ENCODE measurements at places on chromosomes 7 and 10.

- no peak for DNase-seq
Observed at GRCh38 chr7:26372249-26372648, 80.6 kb downstream of the SNX10 start.

GRCh38 chr7:12493407-12493806, 77.1 kb upstream of the SCIN start:
- no peak for DNase-seq

GRCh38 chr7:88669913-88670312, 89.6 kb upstream of the ZNF804B start:
- DNase-seq, result no peak

DNA sequence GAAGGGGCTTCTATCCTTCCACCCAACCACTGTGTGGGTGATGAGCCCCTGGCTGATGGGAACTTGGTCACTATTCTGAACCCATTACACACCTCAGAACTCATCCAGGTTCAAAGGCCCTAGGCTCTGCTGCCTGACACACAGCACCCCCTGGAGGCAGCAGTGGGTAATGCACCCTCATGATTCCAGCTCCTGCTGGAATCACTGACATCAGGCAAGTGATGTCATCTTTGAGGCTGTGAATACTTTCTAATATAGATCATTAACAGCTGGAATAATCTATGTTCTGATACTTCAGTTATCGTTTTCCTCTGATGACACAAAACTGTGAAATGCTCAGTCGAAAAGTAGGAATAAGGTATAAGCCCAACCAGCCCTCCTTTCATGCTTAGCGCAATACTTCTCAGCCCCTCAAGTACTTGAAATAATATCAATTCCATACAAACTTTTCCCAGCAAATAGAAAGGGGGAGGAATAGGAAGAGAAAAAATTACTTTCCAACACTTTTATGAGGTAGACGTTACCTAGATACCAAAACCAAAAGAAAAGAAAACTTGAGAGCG, 7.5 kb upstream of the RBP3 start:
- DNase-seq, result peak; percentile 62

DNA sequence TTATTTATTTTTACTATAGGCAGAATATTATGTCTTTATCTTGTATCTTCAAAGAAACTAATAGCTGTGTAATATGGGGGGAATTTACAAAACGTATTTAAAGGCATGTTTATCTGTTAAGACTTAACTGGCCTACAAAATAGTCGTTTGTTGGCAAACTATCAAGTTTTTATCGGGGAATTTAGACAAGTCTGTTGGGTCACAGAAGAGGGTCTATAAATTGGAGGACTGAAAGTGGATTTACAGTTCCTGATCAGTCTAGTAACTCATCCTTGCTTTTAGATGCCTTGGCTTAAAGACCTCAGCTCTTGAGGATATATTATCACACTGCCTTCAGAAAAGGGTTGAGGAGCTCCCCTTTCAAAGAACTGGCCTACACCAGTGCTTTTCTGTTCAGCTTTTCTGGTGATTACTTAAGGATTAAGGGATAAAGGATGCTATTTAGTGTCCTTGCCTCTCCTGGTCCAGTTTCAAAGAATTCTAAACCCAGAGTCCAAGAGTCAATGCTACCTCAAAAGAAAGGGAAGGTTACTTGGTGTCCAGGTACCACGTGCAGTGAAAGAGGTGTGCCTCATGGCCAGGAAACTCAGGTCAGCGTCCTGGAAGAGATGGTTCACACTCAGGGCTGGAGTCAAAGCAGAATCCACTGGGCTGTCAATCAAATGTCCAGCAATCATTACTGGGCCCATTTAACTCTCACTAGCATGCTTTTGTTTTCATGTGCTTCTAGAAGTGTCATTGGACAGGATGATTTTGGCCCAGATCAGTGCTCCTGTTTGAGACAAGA, 42.9 kb upstream of the ABI1 start:
- no peak for DNase-seq

- DNase-seq, result no peak
Observed at GRCh38 chr7:38127216-38128207, 50.5 kb upstream of the STARD3NL start.

DNA sequence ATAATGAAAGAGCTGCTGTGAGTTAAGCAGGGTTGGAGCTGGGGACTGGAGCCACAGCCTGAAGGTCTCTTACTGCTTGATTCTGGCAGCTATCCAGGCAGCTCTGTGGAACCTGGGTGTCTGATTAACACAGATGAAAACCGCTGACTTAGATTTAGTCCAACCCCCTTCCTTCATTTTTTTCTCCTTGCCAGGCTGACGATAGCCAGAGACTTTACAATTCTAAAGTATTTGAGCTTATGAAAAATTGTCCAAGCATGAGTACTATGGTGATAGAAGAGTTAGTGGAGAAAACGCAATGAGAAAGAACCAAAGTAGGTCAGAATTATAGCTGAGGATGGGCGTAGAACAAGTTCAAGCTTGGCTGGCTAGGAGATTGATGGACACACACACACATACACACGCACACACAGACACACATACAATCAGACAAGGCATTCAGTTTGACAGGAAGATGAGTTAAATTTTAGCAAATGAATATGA, 13.5 kb upstream of the GPR85 start:
- DNase-seq, result no peak

DNA sequence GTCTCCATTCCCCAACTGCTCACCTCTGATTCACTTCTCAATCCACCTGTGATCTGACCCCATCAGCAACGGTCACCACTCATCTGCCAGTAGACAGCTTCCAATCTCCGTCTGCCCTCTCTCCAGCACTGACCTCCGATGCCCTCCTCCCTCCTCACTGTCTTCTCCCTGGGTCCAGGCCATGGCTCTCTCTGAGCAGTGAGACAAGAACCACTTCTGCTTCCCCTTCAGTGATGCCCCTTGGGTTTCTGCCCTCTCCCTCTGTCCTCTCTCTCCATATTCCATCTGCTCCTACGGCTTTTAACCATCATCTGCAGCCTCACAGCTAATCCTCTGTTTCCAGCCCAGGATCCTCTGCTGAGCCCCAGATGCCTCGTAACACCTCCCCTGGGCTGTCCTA, 55.5 kb upstream of the OPALIN start:
- no peak for DNase-seq
